ENCODE measurements at places on chromosomes 12 and 14.

GRCh38 chr14:41285186-41285748 lies 321.4 kb upstream of the LRFN5 start:
- DNase-seq = no peak

DNA sequence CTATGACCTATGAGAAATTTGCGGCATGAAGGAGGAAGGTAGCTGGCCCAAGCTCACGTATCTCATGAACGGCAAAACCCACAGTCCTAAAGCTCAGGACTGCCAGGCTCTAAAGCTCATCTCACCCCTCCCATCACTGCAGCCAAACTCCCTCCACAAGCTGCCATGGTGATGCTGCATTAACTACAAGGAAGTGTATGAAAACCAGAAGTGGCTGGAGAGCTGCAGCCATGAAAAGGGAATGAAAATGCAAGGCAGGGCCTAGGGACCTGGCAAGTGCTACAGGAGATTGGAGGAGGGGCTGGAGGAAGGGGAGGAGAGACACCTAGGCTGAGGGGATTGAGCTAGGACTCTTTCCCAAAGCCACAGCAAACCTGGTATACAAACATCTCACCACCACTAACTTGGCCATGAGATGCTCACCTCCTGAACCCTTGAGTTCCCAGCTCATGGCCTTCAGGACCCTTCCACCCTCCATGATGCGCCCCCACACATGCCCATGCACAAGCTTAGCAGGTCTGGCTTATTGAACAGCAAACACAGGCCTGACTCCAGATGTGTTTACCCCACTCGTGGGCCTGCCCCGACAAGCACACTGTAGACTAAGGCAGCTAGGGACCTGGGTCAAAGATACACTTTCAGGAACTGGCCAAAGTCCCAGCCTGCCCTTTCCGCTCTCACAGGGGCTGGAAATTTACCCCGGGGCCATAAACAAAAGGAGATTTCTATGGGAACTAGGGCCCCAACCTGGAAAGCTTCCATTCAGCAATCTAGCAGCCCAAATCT lies 42.0 kb downstream of the LTBP2 start:
- no peak for DNase-seq

- no peak for DNase-seq
Measured at GRCh38 chr14:95906591-95906990, 30.0 kb downstream of the TUNAR start.

GRCh38 chr12:45268672-45269411 lies 52.9 kb downstream of the ANO6 start:
- DNase-seq = no peak

All from CD4-positive, CD25-positive, alpha-beta regulatory T cell (primary cell).